Renal cortex interstitium (tissue), 15 donors: ENCODE measurements at places on chromosomes 12 and 14.

GRCh38 chr12:52052468-52053186, 1.4 kb downstream of the NR4A1 start:
- no peak for DNase-seq

GRCh38 chr14:47148686-47149085, 497.1 kb upstream of the RPL10L start:
- DNase-seq = no peak

DNA sequence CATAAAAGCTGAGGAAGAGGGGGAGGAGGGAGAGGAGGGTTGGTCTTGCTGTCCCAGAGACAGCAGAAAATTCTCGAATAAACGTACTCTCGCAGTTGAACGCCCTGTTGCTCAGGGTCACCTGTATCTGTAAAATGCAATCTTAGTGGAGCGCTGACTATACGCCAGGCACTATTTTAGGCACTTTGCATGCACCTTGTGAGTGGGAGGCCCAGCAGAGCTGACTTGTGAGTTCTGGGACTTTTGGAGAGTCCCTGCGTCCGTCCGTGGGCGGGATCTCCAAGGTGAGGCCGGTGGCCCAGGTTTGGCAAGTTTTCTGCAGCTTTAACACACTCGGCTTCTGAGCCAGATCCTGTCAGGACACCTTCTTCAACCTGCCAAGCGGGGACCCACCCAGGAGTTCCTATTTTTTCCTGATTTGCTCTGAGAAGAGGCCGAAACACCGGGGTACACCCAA, 32.5 kb upstream of the PLEKHG6 start:
- no peak for DNase-seq

DNA sequence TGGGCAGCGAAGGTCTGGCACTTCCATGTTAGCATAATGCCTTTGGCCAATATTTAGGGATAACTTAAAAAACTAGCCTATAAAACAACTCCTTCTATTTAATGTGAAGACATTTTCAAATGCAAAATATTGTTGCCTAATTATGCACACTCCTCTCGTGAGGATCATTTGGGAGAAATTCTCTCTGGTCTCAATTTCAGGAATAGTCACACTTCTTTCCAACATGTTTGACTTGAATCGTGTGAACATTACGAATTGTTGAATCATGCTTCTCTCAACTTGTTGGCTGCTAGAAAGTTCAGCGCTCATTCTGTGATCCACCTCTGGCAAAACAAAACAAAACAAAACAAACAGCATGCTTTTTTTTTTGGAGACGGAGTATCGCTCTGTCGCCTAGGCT, 313.2 kb downstream of the SEC23A start:
- no peak for DNase-seq

DNA sequence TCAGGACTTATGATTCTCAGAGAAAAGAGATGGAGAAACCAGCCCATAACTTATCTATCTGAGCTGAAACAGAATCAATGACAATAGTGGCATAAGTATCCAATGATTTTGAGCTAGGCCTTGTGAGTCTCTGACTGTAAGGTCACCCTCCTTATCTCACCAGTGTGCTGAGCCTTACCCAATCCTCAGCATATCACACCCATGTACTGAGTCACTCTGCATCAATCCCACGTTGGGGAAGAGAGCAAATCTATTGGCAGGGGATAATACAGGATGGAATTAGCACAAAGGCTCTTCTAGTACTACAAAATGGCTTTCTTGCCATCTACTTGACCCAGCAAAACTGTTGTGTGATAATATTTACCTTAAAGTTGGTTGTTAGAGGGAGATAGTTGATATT, 997.8 kb downstream of the NRXN3 start:
- no peak for DNase-seq

GRCh38 chr14:50946234-50946935, 2.1 kb upstream of the PYGL start:
- DNase-seq = no peak
